ENCODE measurements at places on chromosomes 7 and 10. TPM values are rescaled to one million over a fixed set of nuclear protein-coding genes. Genes with fewer than 3 reads are reported as not detected.

GRCh38 chr7:94442639-94443038, 47.9 kb downstream of the COL1A2 start:
- no peak overlapping the region for H3K4me3 ChIP-seq
- DNase-seq = no peak
- H3K27ac ChIP-seq = no peak overlapping the region
- no peaks in the 10 kb centered on the region for H3K27me3 ChIP-seq
- H3K36me3 ChIP-seq = no peaks in the 10 kb centered on the region

- no peak for DNase-seq
- no peaks in the 10 kb centered on the region for H3K36me3 ChIP-seq
- H3K27me3 ChIP-seq = no peaks in the 10 kb centered on the region
- H3K4me3 ChIP-seq = no peak overlapping the region
Observed at GRCh38 chr10:26528715-26529393, 90.7 kb downstream of the APBB1IP start.

The MACC1 gene
- 0.69 TPM for total RNA-seq

The NME8 gene
- 2.0 TPM for total RNA-seq

The CARD11 gene
- 1.8 TPM for total RNA-seq

The ZNF365 gene
- total RNA-seq = 1.1 TPM

Measured in aorta (tissue), 5 donors.